ENCODE measurements at places on chromosomes 12 and 14.

DNA sequence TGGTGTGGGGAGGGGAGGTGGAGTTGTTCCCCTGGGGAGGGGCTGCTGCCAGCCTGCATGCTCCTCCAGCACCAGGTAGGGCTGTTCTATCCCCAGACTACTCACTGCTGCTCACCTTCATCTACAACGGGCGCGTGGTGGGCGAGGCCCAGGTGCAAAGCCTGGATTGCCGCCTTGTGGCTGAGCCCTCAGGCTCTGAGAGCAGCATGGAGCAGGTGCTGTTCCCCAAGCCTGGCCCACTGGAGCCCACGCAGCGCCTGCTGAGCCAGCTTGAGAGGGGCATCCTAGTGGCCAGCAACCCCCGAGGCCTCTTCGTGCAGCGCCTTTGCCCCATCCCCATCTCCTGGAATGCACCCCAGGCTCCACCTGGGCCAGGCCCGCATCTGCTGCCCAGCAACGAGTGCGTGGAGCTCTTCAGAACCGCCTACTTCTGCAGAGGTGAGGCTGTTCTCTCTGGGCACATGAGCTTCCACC, 3.5 kb downstream of the IRF9 start:
- H3K4me3 ChIP-seq = no peak overlapping the region
- peaks cover 79% of the 10 kb centered on the region for H3K36me3 ChIP-seq
- H3K27me3 ChIP-seq = no peaks in the 10 kb centered on the region
- DNase-seq = no peak
- no peak overlapping the region for H3K27ac ChIP-seq

DNA sequence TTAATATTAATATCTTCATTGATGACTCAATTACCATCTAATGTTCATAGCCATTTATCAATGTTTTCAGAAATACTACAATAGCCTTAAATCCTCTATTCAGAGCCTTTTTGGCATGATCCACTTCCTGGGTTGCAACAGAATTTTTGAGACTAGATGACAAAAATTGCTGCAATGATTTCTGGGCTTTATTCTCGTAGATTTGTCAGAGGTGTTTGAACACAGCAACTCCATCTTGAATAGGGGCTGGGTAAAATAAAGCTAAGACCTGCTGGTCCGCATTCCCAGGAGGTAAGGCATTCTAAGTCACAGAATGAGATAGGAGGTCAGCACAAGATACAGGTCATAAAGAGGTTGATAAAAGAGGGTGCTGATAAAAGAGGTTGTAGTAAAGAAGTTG, 165.8 kb upstream of the CNOT2 start:
- DNase-seq = no peak
- H3K36me3 ChIP-seq = no peaks in the 10 kb centered on the region
- peaks cover 2% of the 10 kb centered on the region for H3K27me3 ChIP-seq
- no peak overlapping the region for H3K27ac ChIP-seq

GRCh38 chr12:126915309-126915708, 1351.7 kb upstream of the TMEM132C start:
- H3K4me3 ChIP-seq = no peak overlapping the region
- no peaks in the 10 kb centered on the region for H3K4me1 ChIP-seq
- no peaks in the 10 kb centered on the region for H3K36me3 ChIP-seq
- H3K27me3 ChIP-seq = no peaks in the 10 kb centered on the region
- no peak overlapping the region for H3K27ac ChIP-seq

DNA sequence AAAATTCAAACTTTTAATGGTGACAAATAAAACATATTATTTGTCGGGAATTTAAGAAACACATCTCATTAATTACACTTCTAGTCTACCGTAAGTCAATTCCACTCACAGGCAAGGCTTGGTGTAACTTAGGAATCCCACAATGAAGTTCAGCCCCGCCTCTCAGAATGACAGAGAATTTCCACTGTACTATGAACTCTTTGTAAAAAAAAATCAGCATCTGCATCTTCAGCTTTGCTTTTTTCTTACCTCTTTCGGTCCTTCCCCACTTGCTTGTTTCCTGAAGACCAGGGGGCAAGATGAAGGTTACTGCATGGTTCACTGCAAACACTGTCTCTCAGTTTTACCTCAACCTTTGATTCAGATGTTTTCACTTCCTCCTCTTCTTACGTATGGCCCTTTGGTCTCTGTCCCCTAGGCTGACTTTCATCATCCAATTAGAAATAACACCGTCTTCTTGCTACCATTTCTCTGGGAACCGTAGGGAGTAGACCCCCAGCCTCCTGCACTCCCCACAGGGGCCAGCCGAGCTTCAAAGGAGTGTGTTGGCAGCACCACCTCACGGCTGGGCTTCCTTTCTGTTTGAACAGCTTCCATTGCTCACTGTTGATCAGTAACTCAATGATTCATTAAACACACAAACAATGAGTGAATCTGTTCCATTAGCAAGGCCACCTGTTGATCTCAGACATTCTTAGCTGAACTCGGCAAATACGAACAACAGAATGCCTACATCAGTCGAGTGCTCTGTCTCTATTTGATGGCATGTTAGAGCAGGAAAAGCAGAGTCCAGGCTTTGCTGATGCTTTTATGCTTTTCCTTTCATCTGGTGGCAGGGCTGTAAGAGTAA, 343.0 kb downstream of the BMP4 start:
- no peaks in the 10 kb centered on the region for H3K27me3 ChIP-seq
- no peak overlapping the region for H3K4me3 ChIP-seq
- H3K36me3 ChIP-seq = no peaks in the 10 kb centered on the region

DNA sequence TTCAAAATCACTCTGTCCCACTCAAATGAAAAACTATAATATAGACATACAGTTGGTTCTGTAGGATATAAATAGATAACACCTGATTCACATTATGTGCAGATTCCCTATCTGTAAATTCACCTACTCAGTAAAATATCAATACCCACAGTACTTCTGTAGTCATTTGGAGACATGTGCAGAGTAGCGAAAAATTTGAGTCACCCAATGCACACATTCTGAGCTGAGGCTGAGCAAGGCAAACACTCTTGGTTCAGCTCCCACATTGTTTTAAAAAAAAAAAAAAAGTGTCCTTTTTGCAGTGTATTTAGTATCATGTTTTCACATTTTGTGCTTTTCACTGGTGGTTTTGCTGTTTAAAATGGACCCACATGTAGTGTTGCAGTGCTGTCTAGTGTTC, 27.3 kb upstream of the BBS10 start:
- no peak overlapping the region for H3K4me3 ChIP-seq
- H3K27ac ChIP-seq = no peak overlapping the region
- peaks cover 51% of the 10 kb centered on the region for H3K36me3 ChIP-seq
- no peak for DNase-seq
- H3K4me1 ChIP-seq = peaks cover 6% of the 10 kb centered on the region
- H3K27me3 ChIP-seq = no peaks in the 10 kb centered on the region

DNA sequence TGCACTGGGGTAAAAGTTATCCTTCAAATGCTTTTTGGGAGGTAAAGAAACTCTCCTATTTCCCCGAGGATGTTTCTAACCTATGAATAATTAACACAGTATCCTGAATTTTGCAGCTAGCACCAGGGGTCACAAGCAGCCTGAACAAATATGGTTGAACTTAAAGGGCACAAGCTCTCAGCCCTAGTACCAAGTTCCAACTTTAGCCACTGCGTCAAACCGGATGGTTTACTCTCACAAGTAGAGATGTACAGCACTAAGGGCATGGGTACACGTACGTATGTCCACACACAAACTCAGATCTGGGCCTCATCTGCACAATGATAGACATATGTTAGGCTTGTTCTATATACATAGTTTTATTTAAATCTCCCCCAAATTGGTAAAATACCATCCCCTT, 4.7 kb downstream of the CCDC88C start:
- no peak for DNase-seq
- H3K36me3 ChIP-seq = peaks cover 72% of the 10 kb centered on the region
- H3K4me3 ChIP-seq = peak overlapping the region; percentile 99
- H3K27ac ChIP-seq = peak overlapping the region; percentile 100

DNA sequence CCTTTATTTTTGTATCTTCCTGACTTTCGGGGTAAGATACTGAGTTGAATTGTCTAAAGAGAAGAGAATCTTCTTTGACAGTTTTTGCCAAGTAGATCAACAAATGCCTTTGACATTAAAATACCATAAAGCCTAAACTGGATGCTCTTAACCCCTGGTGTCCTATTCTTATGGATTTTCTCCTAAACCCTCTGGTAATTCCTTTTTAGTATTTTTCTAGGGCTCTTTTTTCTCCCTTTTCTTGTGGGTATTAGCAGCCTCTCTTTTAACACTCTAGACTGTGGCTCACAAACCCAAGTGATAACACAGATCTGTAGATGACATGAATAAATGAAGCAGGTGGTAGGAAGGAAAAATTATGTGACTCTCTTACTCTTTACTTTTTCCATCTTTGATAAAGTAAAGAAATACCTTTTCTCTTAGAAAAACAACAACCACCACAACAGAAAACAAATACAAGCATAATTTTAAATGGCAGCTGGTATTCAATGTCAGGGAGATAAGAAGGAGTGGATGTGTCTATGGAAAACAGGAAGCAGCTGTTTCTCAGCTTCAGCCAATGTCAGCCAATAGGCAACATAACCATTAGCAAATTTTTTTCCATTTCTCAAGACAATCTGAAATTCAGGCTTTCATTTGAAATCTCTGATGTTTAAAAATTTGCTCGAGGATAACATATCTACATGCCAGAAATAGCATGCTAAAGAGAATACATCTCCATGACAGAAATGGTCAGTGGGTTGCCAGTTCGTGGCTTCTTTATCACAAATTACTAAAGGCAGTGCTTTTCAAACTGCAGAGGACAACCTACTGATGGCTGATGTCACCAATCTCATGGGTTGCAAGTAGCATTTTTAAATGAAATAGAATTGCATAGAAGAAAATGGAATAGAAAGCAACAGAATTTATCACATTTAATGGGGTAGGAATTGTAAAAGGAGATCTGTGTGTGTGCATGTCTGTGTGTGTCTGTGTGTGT, 123.1 kb upstream of the KRR1 start:
- peaks cover 35% of the 10 kb centered on the region for H3K4me1 ChIP-seq
- H3K4me3 ChIP-seq = no peak overlapping the region
- DNase-seq = no peak
- H3K27me3 ChIP-seq = no peaks in the 10 kb centered on the region
- peaks cover 10% of the 10 kb centered on the region for H3K36me3 ChIP-seq

DNA sequence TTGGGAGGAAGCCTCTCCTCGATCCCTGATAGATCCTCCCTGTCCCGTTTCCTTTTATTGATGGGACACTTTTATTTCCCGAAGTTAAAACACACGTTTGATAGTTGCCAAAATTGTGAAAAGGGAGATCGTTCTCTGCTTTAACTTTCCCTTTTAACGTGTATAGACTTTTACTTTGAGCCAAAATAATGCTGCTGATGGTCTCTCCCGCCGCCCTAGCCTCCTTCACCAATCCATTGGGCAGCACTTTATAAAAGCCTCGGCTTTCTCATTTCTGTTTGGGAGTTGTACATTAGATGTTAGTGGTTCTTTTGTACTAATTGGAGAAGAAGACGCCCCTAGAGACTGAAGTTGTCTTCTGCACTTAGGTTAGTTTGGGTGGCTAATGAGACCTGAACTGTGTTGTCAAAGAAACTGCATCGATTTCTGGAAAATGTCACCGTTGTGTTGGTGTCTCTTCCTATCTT, 1.4 kb downstream of the TMTC2 start:
- H3K4me1 ChIP-seq = peaks cover 24% of the 10 kb centered on the region
- H3K36me3 ChIP-seq = no peaks in the 10 kb centered on the region
- peak overlapping the region; percentile 90 for H3K4me3 ChIP-seq
- no peak for DNase-seq
- peaks cover 11% of the 10 kb centered on the region for H3K27me3 ChIP-seq
- peak overlapping the region; percentile 86 for H3K27ac ChIP-seq

- peak overlapping the region; percentile 92 for H3K4me3 ChIP-seq
- no peaks in the 10 kb centered on the region for H3K27me3 ChIP-seq
Measured at GRCh38 chr14:50363714-50364111, 33.0 kb downstream of the CDKL1 start.

GRCh38 chr12:86914721-86915120, 658.5 kb upstream of the MGAT4C start:
- no peak overlapping the region for H3K27ac ChIP-seq
- H3K36me3 ChIP-seq = no peaks in the 10 kb centered on the region
- H3K4me3 ChIP-seq = no peak overlapping the region

DNA sequence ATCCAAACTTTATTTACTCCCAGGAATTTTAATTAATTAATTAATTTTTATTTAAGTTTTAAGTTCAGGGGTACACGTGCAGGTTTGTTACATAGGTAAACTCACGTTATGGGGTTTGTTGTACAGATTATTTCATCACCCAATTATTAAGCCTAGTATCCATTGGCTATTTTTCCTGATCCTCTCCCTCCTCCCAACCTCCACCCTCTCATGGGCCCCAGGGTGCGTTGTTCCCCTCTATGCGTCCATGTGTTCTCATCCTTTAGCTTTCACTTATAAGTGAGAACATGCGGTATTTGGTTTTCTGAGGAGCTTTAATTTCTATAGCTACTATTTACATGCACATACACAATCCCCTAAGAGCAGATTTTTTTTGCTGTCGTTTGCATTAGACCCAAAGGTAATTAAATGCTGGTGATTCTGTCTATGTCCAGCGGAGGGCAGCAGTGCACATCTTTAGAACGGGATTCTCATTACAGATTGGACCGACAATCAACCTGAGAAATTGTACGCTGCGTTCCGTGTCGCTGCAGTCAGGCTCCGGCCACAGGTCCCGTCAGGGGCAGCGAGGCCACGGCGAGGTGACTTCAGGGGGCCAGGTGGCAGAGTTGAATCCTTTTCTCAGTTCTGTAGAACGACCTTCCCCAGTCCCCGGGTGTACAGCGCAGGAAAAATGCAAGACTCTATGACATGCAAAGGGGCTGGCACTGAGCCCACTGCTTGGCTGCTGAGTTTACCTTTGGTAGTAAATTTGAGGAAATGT, 11.6 kb downstream of the TMEM30B start:
- no peak overlapping the region for H3K27ac ChIP-seq
- DNase-seq = peak; percentile 87
- H3K36me3 ChIP-seq = no peaks in the 10 kb centered on the region
- H3K27me3 ChIP-seq = peaks cover 60% of the 10 kb centered on the region
- H3K4me1 ChIP-seq = peaks cover 8% of the 10 kb centered on the region
- peak overlapping the region; percentile 63 for H3K4me3 ChIP-seq

GRCh38 chr14:105135700-105136395, 32.7 kb downstream of the JAG2 start:
- DNase-seq = no peak
- no peaks in the 10 kb centered on the region for H3K36me3 ChIP-seq
- H3K4me1 ChIP-seq = no peaks in the 10 kb centered on the region
- H3K27ac ChIP-seq = no peak overlapping the region
- no peak overlapping the region for H3K4me3 ChIP-seq

DNA sequence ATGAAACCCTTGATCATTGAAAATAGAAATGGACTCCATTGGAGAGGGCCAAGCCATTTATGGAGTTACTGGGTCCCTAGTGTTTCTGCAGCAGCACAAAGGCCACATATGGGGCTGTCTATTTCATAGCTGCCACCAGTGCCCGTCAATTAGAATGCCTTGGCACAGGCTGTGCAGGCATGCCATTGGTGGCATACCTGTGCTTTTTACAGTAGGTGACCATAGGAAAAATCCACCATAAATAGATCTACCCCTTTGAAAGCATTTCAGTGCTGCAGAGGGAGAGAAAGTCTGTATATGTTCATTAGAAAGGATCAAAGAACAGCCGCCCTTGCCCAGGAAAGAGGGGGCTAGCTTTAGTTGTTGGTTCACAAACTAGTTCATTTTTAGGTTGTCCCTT, 13.1 kb downstream of the MYBPC1 start:
- no peak overlapping the region for H3K4me3 ChIP-seq
- no peak overlapping the region for H3K27ac ChIP-seq
- DNase-seq = no peak
- H3K4me1 ChIP-seq = no peaks in the 10 kb centered on the region
- H3K27me3 ChIP-seq = peaks cover 15% of the 10 kb centered on the region

Measured in activated CD8-positive, alpha-beta memory T cell treated with anti-CD3 and anti-CD28 coated beads, Interleukin-2, amount 10 ng/mL, durations not matched to agents 7 days and 5 days (primary cell).